ENCODE measurements at places on chromosomes 6 and 20.
A peak's percentile ranks its signal among the peaks of the same experiment; 100 is the strongest.

DNA sequence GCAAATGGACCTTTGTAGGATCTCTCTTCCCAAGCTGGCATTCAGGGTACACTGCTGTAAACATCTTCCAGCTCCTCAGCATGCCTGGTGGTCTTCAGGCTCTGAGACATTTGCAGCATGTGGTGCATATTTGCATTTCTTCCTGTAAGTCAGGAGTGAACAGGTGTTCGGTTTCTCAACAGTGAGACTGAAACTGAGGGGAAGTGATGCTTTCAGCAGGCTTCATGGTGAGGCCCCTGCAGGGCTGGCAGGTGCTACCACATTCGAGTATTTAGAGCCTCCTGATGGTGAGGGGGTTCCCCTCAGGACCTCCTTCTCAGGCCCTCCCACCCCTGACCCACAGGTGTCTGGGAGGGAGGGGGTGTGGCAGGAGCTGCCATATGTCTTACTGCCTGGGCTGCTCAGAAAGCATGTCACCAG is 15.1 kb downstream of the MYBL2 start:
- no peak for DNase-seq

DNA sequence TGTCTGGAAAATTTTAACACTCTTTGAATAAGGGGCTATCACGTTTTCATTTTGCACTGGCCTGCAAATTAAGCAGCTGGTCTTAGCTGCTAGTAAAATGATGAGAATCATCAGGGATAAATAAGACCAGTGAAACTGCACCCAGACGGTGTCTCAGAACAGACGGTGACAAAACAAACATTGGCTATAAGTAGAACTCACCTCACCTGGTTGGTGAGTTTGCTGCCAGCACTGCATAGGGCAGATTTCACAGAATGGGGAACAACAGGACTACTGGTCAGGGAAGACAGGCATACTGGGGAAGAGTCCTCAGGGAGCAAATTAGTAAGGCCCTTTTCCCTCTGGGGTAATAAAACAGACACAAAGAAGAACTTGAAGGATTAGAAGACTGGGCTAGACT is 175.9 kb upstream of the CITED2 start:
- no peak for DNase-seq

DNA sequence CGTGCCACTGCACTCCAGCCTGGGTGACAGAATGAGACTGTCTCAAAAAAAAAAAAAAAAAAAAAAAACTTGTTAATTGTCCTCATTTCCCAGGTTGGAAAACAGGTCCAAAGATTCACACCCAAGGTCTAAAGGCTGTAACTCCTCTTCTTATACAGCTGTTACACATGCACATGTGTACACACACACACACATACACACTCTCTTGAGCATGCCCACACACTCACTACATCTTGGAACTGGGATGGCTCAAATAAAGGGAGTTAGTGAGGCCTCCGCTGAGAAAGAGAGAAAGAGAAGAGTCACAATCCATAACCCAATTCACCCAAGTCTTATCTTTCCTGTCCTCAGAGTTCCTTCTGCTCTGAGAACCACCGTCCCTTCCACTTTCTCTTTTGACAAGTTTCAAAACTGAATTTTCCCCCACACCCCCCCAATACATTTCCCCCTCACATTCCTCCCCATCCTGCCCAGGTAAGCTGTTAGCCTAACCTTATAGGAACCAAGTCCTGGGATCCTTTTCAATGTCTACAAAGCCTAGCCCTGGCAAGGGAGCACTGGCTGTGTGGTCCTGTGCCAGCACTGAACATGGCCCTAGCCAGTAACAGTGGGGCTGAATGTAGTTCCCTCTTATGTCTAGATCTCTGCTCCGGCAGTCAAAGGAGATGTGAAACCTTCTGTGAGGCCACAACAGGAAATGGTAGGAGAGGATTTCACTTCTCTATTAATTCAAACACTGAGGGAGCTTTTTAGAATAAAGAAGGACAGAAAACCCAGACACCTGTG is 3.2 kb upstream of the HLA-DMB start:
- DNase-seq = no peak

- DNase-seq = no peak
These were observed 201.1 kb downstream of the ZFAND3 start for GRCh38 chr6:38020593-38020992.

DNA sequence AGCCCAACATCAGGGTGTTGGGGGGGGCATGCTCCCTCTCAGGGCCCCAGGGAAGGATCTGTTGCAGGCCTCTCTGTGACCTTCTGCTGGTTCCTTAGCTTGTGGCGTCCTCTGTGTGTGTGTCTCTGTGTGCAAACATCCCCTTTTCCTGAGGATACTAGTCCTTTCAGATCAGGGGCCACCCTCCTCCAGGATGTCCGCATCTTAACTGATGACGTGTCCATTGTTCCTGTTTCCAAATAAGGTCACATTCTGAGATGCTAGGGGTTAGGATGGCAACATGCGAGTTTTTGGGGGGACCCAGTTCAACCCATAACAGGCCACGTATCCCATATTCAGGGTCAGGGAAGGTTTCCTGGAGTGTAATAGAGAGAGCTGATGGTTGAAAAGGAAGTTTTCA is 40.9 kb downstream of the GMPR start:
- DNase-seq = no peak

DNA sequence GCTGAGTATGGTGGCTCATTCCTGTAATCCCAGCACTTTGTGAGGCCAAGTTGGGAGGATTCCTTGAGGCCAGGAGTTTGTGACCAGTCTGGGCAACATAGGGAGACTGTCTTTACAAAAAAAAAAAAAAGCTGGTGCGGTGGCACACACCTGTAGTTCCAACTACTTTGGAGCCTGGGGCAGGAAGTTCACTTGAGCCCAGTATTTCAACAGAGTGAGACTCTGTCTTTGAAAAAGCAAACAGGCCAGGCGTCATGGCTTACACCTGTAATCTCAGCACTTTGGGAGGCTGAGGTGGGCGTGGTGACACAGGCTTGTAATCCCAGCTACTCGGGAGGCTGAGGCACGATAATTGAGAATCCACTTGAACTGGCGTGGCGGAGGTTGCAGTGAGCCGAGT is 28.7 kb downstream of the MYBL2 start:
- DNase-seq = no peak

DNA sequence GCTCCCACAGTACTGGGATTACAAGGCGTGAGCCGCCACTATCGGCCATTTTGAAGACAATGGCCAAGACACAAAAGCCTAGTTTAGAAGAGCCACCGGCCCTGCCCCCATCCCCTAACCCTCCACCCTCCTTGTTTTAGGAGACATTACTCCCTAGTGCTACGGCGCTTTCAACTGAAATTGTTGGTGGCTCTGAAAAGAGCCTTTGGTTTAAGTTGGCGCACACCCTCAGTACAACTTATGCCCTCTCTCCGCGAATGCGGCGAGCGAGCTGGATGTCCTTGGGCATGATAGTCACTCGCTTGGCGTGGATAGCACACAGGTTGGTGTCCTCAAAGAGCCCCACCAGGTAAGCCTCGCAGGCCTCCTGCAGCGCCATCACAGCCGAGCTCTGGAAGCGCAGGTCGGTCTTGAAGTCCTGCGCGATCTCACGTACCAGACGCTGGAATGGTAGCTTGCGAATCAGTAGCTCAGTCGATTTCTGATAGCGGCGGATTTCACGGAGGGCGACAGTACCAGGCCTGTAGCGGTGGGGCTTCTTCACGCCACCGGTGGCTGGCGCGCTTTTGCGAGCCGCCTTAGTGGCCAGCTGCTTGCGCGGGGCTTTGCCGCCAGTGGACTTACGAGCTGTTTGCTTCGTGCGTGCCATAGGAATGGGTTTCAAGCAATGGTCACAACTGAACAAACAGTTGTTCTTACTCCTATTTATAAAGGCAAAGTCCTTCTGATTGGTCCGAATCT is 114.9 kb upstream of the BTN3A2 start:
- DNase-seq = peak; percentile 92

DNA sequence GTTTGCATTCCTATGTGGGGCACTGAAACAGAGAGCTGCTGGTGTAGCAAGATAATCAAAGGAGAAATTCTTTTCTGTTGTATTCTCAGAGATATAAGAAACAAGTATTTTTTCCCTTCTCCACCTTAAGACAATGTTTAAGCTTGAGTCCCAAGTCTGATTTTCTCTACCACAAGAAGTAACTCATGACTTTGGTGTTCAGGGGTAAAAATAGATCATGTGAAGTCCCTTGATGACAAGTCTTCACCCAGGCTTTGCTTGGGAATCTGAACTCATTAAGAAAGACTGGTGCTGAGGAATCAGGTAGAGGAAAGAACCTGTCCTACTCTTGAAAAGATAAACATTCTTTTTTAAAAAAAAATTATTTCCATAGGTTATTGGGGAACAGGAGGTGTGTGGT is 205.6 kb downstream of the ALDH8A1 start:
- DNase-seq = no peak

GRCh38 chr20:35539756-35540212 is 2.1 kb upstream of the ERGIC3 start:
- no peak for DNase-seq

- no peak for DNase-seq
These were observed 299.7 kb downstream of the PLCB1 start for GRCh38 chr20:8431538-8432434.

GRCh38 chr6:36829919-36830544 is 9.2 kb downstream of the CPNE5 start:
- no peak for DNase-seq

DNA sequence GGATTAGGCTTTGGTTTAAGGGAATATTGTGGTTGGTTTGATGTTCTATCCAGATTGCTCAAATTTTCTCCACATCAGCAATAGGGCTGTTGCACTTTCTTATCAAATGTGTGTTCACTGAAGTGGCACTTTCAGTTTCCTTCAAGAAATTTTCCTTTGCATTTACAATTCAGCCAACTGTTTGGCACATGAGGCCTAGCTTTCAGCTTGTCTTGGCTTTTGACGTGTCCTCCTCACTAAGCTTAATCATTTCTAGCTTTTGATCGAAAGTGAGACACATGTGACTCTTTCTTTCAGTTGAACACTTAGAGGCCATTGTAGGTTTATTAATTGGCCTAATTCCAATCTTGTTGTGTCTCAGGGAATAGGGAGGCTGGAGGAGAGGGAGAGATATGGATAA is 104.8 kb downstream of the FLRT3 start:
- no peak for DNase-seq

- no peak for DNase-seq
These were observed 178.7 kb upstream of the IRAK1BP1 start for GRCh38 chr6:78688668-78689067.

DNA sequence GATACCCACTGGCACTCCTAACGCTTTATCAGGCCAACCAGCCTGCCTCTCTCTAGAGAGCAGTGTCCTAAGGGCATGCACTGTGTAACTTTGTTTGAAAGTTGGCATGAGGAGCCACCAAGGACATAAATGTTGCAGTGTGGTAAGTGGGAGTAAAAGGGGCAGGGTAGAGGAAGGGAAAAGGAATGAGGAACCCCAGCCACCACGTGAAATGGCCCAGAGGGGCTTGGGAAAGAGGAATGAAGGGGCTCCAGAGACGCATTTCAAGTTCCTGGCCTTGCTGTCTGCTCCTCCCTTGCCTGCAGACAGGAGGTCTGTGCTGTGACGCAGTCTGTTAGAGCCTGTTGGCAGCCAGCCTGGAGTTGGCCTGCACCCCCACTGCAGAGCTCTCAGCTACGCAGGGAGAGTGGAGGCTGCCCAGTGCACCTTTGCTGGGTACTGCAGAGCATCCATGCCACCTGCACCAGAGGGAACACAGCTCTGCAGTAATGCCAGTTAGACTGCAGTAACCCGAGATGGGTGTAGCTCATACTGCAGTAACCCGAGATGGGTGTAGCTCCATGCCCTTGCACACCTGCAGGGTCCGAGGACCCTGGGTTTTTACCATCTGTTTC is 86.8 kb upstream of the SNAP25 start:
- DNase-seq = peak; percentile 66

DNA sequence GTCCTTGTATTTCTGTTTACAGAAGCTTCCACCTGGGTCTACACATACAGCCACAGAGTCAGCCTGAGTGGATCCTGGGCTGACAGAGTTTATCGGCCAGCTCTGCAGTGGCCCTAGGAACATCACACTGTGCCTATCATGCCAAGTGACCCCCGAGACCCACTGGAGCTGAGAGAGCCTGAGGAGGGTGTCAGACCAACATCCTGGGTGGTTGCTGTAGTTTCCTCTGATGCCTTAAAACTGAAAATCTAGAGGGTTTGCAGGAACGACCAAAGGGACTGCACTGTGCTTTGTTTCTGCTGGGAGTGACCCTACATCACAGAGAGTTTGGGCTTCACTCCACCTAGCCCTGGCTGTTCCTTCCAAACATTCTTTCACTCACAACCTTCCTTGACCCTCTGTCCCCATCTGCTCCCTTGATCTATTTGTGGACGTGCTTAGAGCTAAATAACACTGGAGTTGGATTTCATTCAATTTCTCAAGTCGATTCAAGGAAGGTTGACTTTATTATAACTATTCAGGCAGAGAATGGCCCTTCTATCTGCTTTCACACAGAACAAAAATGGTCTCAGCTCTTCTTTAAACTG is 18.1 kb downstream of the MYLK4 start:
- DNase-seq = no peak

DNA sequence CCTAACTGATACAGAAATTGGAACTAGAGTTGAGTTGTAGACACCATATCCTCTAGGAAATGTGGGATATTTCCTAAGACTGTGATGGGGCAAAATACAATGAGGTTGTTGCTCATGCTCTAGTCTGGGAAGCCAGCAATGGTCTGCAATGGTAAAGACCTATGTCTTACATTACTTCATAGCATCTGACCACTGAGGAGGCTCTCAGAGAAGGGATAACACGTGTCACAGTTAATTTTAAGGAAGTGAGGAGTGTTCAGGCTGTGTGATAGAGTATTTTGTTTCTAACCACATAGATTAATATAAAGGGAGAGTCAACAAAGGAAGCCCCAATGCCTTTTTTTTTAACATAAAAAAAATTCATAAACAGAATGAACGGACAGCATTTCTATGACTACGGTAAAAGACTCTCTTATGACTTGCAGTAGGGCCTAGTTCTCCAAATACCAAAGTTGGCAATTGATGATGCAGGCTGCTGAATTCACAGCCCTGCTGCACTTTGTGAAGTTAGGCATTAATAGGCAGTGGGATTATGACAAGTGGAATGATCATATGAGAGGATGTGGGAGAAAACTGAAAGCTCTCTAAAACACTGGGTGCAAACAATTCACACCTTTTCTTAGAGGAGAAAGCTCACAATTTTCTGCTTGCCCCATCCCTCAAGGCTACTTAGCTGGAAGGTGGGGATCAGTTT is 13.7 kb downstream of the KCNS1 start:
- DNase-seq = no peak

DNA sequence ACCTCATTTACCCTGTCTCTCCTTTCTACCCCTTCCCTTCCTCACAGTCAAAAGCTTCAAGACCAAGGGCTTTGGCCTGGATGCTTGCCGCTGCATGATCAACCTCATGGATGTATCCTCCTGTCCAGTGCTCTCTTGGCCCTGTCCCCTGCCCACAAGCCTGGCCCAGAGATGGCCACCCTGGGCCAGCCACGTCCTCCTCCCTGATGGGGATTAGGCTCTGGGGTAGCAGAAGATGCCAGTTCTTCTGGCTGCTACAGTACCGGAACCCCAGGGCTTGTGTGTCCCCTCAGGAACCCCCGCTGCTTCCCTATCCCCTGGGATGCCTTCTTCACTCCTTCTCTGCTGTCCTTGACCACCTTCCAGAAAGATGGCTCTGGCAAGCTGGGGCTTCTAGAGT is 22.3 kb downstream of the CAPN11 start:
- DNase-seq = no peak
